ENCODE measurements at places on chromosomes 1 and 21. TPM values are rescaled to one million over a fixed set of nuclear protein-coding genes. Genes with fewer than 3 reads are reported as not detected.

DNA sequence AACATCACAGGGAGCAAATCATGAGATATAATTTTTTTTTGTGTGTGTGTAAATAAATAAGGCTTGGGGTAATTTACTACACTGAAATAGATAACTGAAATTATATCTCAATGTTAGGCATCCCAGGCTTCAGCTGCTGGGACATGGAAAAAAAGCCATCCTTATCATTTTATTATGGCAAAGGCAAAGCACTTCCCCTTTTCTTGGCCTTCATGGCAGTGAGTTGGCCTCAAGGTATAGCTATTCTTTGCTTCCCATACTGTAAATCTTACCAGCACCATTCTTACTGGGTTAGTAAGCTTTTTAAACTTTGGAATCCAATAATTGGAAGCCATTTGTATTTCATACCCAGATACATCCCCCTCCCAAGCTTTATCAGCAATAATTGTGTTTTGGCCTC, 29.0 kb downstream of the RBM11 start:
- no peak for DNase-seq

DNA sequence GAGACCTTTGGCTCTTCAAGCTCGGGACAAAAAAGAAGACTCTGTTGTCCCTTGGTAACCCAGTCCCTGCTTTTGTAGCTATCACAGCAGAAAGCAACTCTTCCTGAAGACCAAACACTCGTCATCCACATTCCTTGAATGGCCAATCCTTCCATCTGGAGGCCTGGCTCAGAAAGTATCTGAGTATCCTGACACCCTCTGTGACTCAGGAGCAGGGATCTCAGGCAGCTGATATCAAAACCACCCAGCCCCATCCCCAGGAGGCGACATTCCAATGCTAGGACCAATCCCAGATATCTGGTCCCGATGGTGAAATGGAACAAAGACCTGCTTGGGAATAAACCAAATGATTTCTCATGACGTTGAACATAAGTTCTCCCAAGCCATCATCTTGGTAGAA, 112.5 kb downstream of the TAS1R2 start:
- DNase-seq, result no peak

FOXD3 gene
- total RNA-seq, result not detected

GRCh38 chr1:36741066-36741465, 258.4 kb upstream of the CSF3R start:
- no peak for DNase-seq
